ENCODE measurements at places on chromosomes 5 and 9.

DNA sequence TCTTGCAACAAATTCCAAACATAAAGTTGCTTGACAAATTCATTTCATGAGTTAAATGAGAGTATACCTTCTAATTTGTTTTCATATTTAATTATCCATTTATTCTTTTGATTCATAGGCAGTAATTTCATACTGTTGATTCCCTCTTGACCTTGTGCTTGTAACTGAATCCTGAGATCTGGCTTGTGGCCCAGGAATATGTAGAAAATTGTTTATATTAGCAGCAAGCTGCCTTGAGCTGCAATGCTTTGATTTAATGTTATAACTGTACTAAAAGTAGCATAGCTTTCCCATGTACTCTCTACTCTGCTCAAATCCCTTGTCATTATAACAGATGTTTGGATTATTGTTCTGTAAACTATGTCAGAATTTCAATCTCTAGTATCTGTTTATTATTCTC lies 780.7 kb downstream of the NR2F1-AS1 start:
- DNase-seq, result no peak

DNA sequence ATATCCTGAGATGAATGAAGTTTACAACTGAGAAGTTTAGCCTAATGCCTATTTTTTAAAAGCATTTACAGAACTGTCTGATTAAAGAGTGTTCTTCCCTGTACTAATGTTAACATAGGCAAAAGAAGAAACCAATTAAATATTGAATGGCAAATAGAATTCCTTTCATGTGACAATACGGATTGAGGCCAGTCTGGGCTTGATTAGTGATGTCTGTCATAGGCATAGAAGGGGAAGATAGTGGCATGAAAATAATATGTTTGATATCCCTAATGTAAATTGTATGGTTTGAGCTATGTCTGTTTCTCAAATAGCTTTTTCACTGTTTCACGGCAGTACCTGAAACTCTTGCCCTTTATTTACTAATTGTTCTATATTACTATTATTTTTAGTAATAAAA lies 443.1 kb upstream of the CLINT1 start:
- no peak for DNase-seq

- DNase-seq, result no peak
Measured at GRCh38 chr9:20312732-20313131, 309.6 kb downstream of the MLLT3 start.

DNA sequence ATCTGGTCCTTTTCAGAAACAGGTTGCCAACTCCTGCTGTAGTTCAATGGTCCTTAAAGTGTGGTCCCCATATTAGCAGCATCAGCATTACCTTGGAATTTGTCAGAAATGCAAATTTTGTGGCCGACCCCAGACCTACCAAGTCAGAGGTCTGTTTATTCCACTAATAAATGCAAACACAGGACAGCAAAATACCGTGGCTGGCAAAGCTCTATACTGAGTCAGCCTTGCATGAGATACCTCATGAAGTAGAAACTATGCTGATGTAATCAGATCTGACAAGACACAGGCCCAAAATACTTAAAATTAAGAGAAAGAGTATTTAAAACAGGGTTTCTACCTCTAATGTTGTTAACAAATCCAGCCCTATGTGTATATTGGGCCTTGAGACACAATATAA lies 3.0 kb downstream of the GOLM1 start:
- DNase-seq, result no peak
